CD4-positive, alpha-beta T cell treated with Interleukin-1 beta for 1 hour (primary cell): ENCODE measurements at places on chromosomes 3 and 15.

DNA sequence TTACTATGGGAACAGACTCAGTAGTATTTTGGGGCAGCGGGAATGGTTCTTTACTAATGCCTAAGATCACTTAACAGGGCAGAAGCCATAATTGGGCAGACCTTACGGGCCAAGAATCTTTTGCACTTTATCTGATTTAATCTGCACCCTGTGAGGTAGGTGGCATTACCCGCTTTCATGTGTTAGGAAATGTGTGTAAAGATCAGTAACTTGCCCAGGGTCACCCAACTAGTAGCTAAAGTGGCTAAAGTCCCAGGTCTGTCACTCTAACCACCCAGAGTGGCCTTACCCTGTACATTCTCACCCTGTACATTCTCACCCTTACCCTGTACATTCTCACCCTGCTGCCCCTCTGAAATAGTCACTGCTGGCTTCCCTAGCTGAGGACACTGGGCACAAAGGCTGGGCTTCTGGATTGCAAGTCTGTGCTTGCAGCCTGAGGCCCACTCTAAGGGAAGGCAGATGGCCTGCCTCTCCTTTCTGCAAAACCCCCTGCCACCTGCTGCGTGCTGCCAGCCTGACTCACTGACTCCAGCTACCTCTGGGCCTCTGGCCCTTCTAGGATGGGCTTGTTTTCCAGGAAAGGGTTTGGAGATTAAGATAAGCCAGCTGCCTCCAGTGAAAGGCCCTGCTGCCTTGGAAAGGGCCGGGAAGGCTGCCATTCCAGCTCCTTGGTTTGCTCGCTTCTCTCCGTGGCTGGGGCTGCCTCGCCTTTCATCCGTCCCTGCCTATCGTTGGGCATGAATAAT, 37.5 kb upstream of the MYZAP start:
- no peak for DNase-seq

DNA sequence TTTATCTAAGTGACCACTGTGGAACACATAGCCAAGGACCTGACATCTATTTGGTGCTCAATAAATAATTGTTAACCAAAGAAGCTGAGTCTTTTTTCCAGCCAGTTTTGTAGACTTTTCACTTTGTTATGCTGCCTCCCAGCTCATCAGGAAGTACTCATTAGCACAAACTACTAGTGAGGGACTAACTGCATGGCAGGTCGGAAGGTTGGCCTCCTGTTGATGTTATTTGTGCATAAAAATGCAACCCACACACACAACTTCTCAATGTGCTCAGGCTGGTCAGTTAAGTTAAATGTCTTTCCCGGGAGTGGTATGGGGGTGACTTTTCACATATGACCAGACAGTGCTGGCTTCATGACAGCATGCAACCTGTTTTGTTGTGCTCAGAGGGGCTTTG, 263.0 kb upstream of the TOPAZ1 start:
- no peak for DNase-seq

GRCh38 chr3:157868196-157868595, 238.0 kb downstream of the SHOX2 start:
- DNase-seq, result no peak

GRCh38 chr3:21624524-21624923, 126.5 kb downstream of the ZNF385D start:
- no peak for DNase-seq

GRCh38 chr3:115550285-115550761, 73.0 kb upstream of the GAP43 start:
- DNase-seq, result no peak

- DNase-seq, result no peak
Observed at GRCh38 chr3:100270215-100270583, 9.4 kb downstream of the TBC1D23 start.

- DNase-seq, result no peak
Observed at GRCh38 chr3:109175411-109175810, 38.9 kb downstream of the C3orf85 start.

GRCh38 chr3:140432229-140432669, 245.6 kb upstream of the TRIM42 start:
- DNase-seq, result no peak

DNA sequence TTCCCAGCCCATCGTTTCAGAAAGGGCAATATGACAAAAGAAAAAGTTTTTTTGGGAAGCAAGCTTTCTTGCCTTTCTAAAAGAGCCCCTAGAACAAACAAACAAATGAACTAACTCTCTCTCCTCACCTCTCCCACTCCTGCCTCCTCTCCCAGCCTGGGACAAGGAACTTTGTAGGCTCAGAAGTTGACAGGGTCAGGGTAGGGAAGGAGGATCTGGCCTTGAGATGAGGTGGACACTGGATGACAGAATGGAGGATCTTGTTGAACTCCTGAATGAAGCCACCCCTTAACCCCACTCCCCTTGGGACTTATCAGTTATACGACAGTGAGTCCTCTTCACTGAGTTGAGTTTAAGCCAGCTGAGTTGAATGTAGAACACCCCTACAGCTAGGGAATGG, 1.6 kb upstream of the ITGA11 start:
- DNase-seq, result no peak

GRCh38 chr3:161558236-161558635, 61.6 kb downstream of the OTOL1 start:
- no peak for DNase-seq

- DNase-seq, result no peak
Observed at GRCh38 chr3:120661106-120661905, 20.7 kb downstream of the HGD start.

- no peak for DNase-seq
Observed at GRCh38 chr3:15011174-15011573, 53.9 kb downstream of the MRPS25 start.

DNA sequence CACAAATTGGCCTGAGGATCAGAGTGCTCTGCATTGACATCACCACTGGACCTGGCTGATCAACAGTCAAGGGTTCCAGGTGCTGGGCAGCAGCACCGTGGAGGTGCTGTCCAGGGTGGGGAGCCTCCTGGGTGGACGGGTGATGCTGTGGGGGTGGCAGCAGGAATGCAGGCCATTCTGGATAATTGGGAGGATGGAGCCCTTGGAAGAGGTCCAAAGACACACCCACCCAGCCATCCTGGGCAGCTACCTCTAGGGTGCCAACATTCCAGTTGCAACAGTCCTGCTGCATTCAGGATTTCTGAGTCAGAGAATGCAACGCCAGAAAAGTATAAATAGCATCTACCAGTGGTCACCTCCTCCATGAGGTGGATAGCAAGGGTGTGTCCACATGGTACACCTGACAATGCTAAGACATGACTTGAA, 26.8 kb downstream of the STARD5 start:
- DNase-seq, result no peak

DNA sequence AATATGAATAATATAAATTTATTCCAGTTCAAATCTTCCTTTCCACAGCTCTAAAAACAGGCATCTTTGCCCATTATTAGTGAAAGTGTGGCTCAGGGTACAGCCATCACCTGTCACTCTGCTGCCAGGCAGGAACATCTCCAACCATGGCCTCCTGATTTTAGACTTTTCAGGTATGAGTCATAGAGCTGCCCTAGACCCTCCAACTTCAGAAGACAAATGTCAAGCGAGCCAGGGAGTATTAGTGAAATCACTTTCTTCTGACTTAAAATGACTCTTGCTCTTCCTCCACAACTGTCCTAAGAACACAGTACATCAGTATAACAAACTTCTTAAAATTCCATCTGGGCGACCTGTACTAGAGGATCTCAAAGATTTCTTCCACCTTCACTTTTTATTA, 78.1 kb upstream of the AKAP13 start:
- DNase-seq, result no peak

- DNase-seq, result no peak
Observed at GRCh38 chr3:58683001-58683458, 16.5 kb upstream of the FAM3D start.

DNA sequence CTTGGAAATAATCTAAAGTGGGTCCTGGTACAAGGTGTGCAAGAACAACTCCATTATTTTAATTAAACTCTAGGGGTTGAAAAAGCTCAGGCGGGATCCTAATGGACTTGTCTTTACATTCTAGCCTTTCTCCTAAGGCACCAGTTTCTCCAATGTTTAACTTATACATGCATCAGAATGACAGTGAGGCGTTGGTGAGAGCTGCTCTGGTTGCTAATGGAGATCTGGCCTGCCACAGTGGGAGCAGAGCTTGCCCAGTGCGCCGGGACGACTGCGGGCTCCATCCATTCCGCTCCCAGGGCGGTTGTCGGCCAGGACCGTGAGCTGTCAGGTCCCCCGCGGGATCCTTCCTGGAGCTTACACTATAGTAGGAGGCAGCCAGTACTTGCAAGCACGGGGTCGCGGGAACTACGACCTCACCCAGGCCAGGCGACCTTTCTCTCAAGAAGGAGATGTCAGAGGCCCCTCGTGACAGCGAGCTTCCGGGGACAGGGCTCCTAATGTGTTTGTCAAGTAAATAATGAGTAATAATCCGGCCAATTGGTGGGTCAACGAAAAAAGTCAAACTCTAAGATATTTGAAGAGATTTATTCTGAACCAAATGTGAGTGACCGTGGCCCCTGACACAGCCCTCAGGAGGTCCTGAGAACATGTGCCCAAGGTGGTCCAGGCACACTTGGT, 991 bp upstream of the HIGD1A start:
- DNase-seq, result no peak

DNA sequence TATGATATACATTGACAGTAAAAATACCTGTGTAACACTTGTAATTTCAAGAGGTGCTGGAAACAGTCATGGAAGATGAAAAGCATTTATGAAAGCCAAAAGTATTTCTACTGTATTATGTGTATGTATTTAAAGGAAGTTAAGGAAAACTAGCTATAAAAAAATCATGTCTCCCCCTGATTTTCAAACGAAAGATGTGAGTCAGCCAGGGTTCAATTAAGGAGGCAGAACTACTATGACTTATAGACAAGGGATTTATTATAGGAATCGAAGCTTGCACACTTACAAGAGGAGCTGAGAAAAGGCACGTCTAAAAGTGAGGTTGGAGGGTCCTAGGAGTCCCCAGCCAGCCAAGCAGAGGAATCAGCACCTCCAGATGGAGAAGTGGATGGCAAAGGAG, 119.4 kb downstream of the SUCLG2 start:
- no peak for DNase-seq

GRCh38 chr15:31399544-31400171, 73.0 kb downstream of the KLF13 start:
- DNase-seq, result no peak

- no peak for DNase-seq
Observed at GRCh38 chr3:126442094-126442855, 33.4 kb downstream of the ZXDC start.

GRCh38 chr3:61729038-61729634, 167.8 kb downstream of the PTPRG start:
- DNase-seq, result no peak

DNA sequence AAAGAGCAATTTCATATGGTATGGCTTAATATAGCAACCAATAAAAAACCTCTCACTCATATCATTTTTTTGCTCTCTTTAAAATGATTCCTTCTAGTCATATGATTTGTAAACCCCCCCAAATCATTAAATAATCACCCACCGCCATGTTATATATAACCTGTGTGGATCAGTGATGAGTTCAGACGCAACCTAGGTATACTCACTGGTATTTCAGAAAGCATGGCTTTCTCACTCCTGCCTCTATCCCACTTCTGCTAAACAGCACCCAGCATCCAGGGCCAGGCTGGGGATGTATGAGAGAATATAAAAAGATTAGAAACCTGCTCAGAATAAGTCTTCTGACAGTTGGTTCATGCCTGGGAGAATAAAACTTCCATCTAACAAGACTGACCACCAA, 172.3 kb upstream of the PRICKLE2 start:
- DNase-seq, result no peak

- no peak for DNase-seq
Observed at GRCh38 chr3:5021116-5022092, 42.2 kb downstream of the BHLHE40 start.

- DNase-seq, result no peak
Observed at GRCh38 chr3:128312271-128312670, 154.4 kb downstream of the DNAJB8 start.

GRCh38 chr3:193228206-193228605, 12.8 kb upstream of the PLAAT1 start:
- no peak for DNase-seq

GRCh38 chr3:139764936-139765335, 87.2 kb upstream of the NMNAT3 start:
- DNase-seq, result no peak

DNA sequence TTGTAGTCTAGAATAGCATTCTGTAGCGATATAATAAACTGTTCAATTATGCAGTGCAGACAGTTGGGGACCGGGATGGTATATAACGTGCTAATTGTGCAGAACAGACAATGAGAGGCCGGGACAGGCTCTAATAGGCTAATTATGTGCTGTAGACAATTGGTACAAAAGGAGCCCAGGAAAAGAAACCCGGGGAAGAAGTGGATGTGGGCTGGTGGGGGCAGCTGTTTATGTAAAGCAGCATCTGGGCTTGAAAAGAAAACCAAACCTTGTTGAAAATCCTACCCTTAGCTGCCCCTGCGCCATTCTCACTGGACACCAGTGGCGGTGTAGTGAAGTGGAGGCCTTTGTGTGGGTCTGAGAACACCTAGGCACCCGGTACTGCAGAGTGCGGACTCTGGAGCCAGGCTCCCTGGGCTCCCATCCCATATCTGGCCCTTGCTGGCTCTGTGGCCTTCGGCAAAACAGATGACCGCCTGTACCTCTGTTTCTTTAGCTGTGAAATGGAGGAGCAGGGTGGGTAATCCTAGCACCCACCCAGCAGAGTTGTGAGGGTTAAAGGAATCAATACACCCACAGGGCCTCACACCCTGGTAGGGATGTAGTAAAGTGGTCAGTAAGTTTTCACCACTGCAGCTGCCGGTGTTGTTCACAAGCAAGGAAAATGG, 51.5 kb downstream of the CMTM6 start:
- DNase-seq, result no peak

DNA sequence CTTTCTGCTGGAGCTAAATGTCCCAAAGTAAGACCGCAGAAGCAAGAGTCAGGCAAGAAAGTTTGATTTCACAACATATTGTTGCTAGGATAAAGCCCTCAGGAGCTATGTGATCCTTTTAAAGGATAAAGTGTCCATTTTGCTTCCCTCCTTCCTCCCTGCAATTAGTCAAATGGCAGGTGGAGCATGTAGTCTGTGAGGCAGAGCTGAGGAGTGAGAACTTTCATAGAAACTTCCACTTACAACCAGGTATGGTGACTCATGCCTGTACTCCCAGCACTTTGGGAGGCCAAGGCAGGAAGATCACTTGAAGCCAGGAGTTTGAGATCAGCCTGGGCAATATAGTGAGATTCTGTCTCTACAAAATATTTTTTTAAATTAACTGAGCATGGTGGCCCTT, 25.2 kb upstream of the RHCG start:
- no peak for DNase-seq

GRCh38 chr3:133882986-133883586, 12.6 kb downstream of the RAB6B start:
- no peak for DNase-seq

- DNase-seq, result no peak
Observed at GRCh38 chr3:78703944-78704343, 1063.9 kb downstream of the ROBO1 start.

- DNase-seq, result no peak
Observed at GRCh38 chr3:69290006-69290405, 95.9 kb downstream of the FRMD4B start.

GRCh38 chr3:146277953-146278631, 27.2 kb upstream of the PLSCR4 start:
- DNase-seq, result no peak

- DNase-seq, result no peak
Observed at GRCh38 chr3:186920301-186920700, 10.0 kb upstream of the ST6GAL1 start.
